ENCODE measurements at places on chromosomes 12 and 14.

GRCh38 chr12:84929501-84929900, 16.9 kb upstream of the SLC6A15 start:
- DNase-seq, result no peak

DNA sequence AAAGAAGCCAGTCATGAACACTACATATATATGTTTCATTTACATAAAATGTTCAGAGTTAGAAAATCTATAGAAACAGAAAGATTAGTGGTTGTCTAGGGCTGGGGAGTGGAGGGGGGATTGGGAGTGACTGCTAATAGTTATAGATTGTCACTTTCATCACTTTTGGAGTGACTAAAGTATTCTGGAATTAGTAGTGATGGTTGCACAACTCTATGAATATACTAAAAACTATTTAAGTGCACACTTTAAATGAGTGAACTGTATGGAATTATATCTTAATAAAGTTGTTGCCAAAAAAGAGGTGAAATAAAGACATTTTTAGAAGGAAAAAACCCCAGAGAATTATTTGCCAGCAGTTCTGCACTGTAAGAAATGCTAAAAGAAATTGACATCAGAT, 9.5 kb downstream of the CATSPERB start:
- no peak for DNase-seq

DNA sequence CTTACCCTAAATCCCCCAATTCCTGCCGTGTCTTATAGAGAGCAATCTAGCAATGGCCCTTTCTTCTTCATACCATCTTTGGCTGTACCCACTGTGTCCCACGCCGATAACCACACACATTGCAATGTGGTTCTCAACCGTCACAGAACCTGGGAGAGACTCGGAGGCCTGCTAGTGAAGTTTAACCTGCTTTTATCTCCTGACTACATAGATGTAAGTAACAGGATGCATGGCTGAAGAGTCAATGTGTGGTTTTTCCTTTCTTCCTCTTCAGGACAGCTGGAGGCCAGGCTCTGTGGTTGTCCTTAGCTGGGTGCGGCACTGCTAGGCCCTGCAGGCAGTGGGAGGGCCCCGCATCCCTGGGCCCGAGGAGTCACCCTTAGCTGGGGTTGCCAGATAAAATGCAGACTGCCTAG, 51.3 kb downstream of the ZNF664 start:
- DNase-seq, result no peak

DNA sequence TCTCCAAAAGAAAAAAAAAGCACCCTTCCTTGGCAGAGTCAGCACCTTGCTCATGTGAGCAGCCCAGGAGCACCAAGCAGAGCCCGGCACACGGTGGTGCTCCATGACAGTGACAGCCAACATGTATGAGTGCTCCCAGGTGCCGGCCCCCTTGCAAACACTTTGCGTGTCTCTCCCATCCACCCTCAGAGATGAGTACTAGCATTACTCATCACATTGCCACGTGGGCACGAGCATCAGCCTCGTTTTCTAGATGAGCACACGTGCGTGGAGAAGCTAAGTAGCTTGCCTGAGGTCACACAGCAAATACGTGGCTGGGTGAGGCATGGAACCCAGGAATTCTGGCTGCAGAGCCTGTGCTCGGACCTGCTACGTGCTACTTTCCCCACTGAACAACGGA, 177.9 kb upstream of the PRMT8 start:
- DNase-seq, result no peak

DNA sequence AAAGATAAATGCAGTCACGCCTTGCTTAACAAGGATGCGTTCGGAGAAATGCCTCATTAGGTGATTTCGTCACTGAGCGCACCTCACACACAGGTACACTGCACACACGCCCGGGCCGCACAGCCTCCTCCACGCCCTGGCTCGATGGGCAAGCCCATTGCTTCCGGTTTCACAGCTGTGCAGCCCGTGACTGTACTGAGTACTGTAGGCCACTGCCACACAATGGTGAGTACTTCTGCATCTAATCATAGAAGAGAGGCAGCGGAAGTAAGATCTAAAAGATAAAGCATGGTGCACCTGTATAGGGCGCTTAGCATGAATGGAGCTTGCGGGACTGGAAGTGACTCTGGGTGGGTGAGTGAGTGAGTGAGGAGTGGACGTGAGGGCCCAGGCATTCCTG, 4.3 kb downstream of the RIMBP2 start:
- DNase-seq, result no peak

DNA sequence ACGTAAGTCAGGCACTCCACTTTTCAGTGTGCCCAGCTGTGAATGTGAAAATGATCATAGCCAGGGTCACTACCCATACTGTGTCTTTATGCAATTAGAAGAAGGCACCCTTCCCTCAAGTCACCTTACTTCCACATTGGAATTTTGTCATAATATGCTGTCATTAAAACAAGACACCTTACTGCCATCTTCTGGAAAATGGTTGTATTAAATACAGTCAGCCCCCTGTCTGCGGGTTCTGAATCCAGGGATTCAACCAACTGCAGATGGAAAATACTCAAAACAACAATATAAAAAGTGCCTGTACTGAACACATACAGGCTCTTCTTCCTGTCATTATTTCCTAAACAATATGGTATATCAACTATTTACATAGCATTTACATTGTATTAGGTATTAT, 70.2 kb upstream of the TBX5 start:
- no peak for DNase-seq

- peak; percentile 50 for DNase-seq
Measured at GRCh38 chr12:54419088-54419887, at the start of gene ITGA5. Gene ITGA5 (minus strand): TSS chr12:54419266. CDS start chr12:54419198, 68 bp downstream.

GRCh38 chr14:70601162-70601561, 707 bp upstream of the MED6 start:
- no peak for DNase-seq

DNA sequence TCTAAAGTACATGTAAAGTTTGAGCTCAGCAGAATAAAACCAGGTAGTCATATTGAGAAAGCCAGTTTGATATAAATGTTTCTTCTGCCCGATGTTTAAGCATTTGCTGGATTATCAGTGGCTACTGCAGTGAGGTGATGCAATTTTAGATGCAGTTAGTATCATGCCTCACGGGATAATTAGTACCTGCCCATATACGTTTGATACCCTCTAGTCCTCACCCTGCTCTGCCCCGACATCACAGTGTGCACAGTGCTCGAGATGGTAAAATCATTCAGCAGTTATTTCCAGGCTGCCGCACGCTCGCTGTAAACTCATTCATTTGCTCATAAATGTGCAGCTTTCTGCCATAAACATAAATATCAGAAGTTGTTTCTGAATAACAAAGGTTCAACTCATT, 152.7 kb downstream of the PELI2 start:
- DNase-seq, result no peak

DNA sequence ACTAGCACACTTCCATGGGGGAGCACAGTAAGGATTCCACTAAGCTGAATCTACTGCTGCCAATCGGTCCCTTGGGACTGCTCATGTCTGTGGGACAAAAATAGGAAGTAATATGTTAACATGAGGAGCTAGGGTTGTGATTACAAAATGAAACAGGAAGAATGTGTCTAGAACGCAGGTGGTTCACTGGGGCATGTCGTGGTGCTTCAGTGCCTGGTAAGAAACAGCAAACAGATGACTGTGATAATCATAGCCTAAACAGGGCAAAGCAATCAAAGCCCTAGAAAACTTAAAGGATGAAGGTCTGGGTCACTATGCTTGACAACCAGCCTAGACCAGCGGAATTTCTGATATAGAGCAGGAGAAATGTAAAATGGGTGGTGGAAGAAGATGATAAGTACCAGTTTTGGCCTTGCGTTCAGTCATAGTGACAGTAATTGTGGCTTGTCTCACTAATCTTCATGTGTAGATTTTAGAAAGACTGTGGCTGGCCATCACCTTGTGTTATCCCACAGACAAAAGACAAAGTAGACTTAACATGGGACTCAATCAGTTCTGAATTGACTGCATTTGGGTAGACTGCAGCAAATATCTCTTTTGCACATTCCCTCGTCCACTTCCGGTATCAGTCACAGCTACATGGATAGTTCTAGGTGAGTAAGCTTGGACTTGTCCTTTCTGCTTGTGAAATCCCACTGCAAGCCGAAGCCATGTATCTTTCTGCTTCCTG, 51.4 kb downstream of the WASHC3 start:
- no peak for DNase-seq

GRCh38 chr14:89826596-89826995, 127.9 kb downstream of the EFCAB11 start:
- no peak for DNase-seq

DNA sequence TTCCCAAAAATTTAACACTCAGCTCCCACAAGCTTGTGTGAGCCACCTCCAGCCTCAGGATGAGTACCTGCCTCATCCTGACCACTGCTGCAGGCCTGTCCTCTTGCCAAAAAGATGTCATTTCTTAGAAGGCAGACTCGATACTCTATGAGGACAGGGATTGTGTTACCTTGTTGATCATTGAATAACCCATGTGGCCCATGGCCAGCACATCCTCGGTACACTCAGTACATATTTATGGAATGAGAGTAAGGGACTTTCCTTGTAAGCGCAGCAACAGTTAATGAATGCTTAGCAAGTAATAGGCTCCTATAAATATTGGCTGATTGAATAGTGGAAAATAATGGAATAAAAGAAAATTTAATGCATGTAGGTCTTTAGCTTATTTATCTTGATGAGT, 15.3 kb upstream of the DGLUCY start:
- no peak for DNase-seq

DNA sequence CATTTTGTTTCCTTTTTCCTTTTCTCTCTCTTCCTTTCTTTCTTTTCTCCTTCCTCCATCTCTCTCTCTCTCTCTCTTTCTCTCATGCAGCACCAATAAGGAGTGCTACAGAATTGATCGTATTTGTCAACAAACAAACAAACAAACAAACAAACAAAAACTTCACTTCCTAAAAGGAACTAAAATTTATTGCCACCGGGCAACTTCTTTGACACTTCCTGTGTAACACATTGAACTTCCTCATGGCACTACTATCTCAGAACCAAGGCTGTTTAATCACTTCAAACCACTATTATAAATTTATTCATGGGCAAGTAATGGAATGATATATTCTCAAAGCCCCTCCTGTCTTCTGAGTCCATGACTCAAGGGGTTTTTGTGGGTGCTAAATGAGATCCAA, 51.3 kb downstream of the SERPINA3 start:
- DNase-seq, result no peak

- no peak for DNase-seq
Measured at GRCh38 chr12:62803756-62804155, 131.2 kb downstream of the PPM1H start.

DNA sequence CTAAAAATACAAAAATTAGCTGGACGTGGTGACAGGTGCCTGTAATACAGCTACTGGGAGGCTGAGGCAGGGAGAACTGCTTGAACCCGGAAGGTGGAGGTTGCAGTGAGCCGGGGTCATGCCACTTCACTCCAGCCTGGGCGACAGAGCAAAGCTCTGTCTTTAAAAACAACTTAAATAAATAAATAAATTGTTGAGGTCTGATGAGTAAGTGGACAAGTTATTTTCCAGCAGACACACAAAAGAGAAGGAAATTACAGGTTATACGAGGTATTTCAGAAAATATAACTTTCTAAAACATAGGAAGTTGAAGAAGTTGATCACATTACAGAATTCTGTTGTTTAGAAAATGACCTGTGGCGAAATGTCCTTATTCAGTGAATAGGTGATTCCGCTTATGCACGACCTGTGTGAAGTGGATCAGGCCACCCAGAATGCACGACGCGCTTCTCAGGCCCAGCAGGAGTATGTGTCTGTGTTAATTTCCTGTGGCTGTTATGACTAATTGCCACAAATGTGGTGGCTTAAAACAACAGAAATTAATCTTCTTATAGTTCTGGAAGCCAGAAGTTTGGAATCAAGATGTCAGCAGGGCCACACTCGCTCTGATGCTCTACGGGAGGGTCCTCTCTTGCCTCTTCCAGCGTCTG, 38.1 kb downstream of the P2RX7 start:
- DNase-seq, result no peak

DNA sequence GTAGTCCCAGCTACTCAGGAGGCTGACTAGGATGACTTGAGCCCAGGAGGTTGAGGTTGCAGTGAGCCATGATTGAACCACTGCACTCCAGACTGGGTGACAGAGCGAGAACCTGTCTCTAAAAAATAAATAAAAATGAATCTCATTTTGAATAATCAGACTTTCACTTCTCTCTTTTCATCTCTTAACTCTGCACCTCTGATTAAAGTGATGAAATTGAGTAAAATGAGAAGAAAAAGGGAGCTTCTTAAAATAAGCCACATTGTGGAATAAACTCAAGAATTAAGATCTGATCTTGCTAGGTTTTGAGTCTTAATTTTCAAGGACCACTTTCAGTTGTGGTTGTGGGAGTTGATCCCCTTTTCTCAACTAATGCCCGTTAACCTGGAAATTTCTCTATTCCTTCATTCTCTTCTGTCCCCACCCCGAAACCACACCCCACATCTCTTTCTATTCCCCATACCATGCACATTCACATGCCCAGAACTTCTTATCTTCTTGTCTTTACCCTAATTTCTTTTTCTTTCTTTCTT, 70.9 kb upstream of the ETV6 start:
- no peak for DNase-seq

- no peak for DNase-seq
Measured at GRCh38 chr12:1046727-1047126, 55.7 kb downstream of the ERC1 start.

DNA sequence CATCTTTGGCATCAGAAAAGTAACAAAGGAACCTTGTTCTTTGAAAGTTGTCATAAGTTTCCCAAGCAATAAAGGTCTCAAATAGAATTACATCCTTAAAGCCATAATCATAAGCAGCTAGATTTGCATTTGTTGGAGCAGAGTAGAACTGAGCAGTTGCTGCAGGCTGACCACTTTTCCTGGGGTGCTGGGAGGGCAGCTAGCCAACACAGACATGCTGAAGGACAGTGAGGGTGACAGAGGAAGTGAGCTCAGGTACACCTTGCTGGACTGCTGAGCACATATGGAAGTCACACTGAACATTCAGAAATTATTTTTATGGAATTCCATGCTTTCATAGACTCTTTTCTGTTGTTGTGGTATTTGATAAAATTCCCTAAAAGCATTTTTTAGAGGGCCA, 66.2 kb downstream of the MARK3 start:
- DNase-seq, result no peak

DNA sequence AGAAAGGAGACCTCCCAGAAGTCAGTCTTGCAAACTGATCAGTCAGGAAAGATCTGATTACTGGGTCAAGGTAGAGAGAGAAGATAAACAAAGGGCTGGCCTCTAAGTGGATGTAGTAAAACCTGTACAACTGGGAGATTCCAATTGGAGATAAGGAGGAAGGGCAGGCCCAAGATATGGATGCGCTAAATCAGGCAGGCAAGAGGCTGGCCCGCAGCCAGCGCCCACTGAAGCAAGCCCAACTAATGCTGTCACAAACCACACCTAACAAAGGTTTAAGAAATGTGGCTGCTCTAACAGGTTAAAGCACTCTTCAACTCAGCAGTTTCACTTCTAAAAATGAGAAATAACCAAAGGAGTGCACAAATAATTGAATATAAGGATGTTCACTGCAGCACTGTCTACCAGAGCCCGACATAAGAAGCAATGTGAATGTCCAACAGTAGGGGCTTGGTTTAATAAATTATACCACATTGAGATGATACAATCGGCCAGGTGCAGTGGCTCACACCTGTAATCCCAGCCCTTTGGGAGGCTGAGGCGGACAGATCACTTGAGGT, 4.7 kb downstream of the GLTP start:
- no peak for DNase-seq
